ENCODE measurements at places on chromosomes 3 and 15.
A peak's percentile ranks its signal among the peaks of the same experiment; 100 is the strongest.

GRCh38 chr3:110910346-110910955, 161.2 kb upstream of the NECTIN3 start:
- no peak for DNase-seq

GRCh38 chr3:129020691-129021090, 19.6 kb downstream of the EFCC1 start:
- DNase-seq, result no peak

- no peak for DNase-seq
Observed at GRCh38 chr3:89851974-89852621, 744.7 kb downstream of the EPHA3 start.

DNA sequence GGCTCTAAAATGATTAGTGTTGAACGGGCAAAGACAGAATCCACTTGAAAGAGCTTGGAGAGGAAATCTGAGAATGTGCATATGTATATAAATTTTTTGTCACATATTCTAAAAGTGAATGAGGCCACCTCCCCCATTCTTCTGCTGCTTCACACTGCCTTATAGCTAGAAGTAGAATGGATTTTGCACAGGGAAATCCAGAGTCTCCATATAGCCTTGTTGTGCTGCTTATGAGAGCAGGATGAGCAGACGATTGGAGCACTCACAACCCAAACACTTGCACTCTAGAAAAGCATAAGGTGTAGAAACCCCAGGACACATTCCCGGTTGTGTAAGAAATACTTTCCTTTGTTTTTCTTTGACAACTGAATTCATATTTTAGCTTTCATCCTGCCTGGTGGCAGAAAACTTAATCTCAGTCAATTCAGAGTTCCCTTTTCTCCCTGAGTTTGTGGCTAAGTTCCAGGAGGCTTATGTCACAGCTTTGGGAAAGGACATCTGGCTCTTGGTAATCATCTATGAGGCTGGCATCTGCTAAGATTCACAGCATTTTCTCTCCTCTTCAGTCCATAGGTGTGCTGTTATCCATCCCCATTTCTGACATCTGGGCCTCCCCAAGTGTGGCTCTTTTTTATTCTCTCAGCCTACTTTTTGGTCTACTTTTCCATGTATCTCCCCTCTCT, 188.4 kb upstream of the PFN2 start:
- DNase-seq, result no peak

DNA sequence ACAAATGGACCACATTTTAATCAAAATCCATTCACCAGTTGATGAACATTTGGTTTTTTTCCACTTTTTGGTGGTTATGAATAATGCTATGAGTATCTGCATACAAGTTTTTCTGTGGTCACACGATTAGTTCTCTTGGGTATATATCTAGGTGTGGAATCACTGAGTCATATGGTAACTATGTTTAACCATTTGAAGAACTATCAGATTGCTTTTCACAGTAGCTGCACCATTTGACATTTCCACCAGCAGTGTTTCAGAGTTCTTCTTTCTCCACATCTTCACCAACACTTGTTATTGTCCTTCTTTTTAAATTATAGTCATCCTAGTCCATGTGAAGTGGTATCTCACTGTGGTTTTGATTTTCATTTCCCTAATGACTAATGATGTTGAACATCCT, 33.3 kb upstream of the ATG7 start:
- peak; percentile 20 for DNase-seq

DNA sequence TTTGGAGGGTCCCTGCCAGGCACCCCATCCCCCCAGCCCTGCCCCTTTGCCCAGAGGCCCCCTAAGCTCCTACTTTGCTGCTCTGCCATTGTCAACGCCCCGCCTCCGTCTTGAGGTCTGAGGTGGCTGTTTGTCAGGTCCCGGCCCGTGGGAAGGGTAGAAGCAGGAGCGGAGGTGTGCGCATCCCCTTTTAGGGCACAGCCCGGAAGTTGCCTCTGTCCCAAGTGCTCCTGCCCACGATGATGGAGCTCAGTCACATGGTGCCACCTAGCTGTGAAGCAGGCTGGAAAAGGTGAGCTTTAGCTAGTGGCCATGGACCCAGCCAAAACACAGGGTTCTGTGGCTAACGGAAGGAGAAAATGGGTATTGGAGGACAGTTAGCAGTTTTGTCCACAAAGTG, 28.5 kb upstream of the LCTL start:
- no peak for DNase-seq

- peak; percentile 80 for DNase-seq
Observed at GRCh38 chr3:28915741-28916500, 364.9 kb upstream of the RBMS3 start.

DNA sequence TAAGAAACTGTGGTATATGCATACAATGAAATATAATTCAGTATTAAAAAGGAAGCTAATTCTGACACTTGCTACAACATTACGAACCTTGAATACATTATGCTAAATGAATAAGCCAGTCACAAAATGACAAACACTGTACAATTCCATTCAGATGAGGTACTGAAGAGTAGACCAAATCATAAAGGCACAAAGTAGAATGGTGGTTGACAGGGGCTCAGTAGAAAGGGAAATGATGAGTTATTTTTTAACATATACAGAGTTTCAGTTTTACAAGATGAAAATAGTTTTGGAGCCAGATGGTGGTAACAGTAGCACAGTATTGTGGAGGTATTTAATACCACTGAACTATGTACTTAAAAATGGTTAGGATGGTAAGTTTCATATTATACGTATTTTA, 254.6 kb upstream of the RBMS3 start:
- DNase-seq, result no peak

DNA sequence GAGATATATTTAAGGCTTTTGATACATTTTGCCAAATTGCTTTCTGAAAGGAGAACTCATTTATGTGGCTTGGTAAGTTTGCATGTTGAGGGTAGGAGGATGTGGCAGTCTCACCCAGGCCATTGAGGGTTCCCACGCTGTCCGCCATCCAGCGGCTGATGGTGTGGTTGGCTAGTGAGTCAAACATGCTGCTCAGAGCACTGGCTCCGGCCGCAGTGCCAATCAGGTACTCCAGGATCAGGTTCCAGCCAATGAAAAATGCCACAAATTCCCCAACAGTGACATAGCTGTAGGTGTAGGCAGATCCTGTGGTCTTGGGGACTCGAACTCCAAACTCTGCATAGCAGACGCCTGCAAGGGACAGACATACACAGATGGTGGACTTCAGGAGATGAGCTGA, 82.3 kb downstream of the CLDN11 start:
- DNase-seq, result no peak

GRCh38 chr3:127287840-127288239, at the start of gene PRR20G:
TSS of gene PRR20G (minus strand) at chr3:127288046. CDS start at chr3:127287365, 681 bp downstream.
- DNase-seq, result no peak

- no peak for DNase-seq
Observed at GRCh38 chr3:66907136-66907535, 91.0 kb upstream of the KBTBD8 start.

- DNase-seq, result no peak
Observed at GRCh38 chr15:33915571-33916407, 52.5 kb upstream of the CHRM5 start.

DNA sequence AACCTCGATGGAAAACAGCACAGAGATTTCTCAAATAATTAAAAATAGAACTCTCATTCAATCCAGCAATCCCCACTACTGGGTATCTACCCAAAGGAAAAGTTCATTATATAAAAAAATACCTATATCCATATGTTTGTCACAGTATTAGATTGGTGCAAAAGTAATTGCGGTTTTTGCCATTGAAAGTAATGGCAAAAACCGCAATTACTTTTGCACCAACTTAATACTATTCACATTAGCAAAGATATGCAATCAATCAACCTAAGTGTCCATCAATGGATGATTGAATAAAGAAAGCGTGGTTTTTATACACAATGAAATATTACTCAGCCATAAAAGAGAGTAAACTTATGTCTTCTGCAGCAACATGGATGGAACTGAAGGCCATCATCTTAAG, 12.2 kb upstream of the CCDC54 start:
- no peak for DNase-seq

DNA sequence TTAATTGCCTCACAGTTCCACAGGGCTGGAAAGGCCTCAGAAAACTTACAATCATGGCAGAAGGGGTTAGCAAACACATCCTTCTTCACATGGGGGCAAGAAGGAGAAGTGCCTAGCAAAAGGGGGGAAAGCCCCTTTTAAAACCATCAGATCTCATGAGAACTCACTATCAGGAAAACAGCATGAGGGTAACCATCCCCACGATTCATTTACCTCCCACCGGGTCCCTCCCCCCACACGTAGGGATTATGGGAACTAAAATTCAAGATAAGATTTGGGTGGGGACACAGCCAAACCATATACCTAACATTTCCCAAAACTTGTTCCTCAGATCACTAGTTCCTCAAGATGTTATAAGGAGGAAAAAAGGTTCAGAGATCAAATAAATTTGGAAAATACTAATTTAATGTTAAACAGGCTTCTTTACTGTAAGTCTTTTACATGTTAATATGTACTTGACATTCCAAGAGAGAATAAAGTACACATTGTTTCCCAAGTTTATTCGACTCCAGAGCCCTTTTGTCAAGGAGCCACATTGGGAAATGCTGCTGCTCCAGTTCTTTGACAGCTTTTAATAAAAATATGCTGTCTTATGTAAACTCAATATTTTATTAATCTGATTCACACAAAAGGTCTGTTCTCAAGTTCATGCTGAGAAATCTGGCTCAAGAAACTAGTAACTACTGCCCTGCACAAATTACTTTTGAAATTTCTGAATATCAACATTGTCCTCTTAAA, 17.8 kb downstream of the HERC1 start:
- DNase-seq, result no peak

GRCh38 chr3:17840651-17841050, 98.2 kb upstream of the TBC1D5 start:
- DNase-seq, result no peak

- no peak for DNase-seq
Observed at GRCh38 chr3:78912687-78913086, 855.1 kb downstream of the ROBO1 start.

- no peak for DNase-seq
Observed at GRCh38 chr3:108100906-108101660, 10.3 kb upstream of the CD47 start.

DNA sequence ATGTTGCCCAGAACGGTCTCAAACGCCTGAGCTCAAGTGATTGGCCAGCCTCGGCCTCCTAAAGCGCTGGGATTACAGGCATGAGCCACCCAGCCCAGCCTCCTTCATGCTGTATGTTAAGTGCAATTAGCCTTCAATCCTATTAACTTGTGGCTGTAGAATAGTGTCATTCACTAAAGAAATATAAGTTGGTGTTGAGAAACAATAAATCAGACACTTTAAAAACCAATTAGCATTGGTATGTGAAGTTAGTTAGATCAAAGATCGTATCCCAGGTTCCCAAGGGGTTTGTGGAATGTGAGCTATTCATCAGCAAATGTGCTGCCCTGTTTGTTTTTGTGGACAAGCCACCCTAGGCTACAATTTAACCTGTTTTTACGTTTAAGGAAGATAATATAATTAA, 11.0 kb upstream of the PIK3CB start:
- DNase-seq, result no peak

DNA sequence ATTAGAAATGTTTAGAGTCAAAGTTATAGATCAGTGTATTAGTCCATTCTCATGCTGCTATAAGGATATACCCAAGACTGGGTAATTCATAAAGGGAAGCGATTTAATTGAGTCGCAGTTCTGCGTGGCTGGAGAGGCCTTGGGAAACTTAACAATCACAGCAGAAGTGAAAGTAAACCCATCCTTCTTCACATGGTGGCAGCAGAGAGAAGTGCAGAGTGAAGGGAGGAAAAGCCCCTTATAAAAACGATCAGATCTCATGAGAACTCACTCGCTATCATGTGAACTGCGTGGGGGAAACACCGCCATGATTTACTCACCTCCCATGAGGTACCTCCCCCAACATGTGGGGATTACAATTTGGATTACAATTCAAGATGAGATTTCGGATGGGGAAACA, 871.5 kb downstream of the DIPK2A start:
- no peak for DNase-seq

GRCh38 chr15:82832601-82833361, 23.4 kb downstream of the WHAMM start:
- DNase-seq, result peak; percentile 45

GRCh38 chr3:162970292-162970691, 1473.7 kb downstream of the OTOL1 start:
- no peak for DNase-seq

GRCh38 chr15:29849716-29850115, 27.4 kb upstream of the TJP1 start:
- DNase-seq, result no peak

GRCh38 chr3:48990636-48991469, 812 bp downstream of the P4HTM start:
- peak; percentile 52 for DNase-seq

GRCh38 chr3:107456501-107456900, 66.3 kb upstream of the BBX start:
- no peak for DNase-seq

GRCh38 chr15:41493902-41494189, 172 bp downstream of the ITPKA start:
- no peak for DNase-seq

GRCh38 chr3:13783476-13783875, 96.4 kb downstream of the WNT7A start:
- DNase-seq, result no peak

DNA sequence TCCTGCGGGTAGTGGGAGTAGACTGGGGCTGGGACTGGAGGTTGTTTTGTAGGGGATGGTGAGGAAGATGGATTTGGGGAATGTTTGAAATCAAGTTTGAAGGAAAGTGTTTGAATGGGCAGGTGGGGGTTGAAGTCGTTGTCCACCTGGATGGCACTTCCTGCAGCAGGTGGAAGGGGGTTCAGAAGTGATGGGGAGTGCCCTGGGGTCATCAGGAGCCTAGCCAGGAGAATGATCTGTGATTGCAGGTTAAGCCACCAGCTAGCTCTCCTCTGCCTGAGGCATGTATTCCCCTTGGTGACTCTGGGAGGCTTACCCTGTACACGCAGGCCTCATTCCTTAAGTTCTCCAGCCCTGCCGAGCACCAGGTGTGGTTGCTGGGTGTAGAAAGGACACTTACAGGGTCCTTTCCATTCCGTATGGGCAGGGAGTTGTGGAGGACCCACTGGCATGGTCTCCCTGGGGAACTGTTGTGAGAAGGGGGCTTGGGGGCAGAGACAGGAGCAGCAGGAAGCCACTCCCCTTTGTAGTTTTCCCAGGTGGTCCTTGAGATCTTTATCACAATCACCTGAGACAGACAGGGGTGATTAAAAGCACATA, 19.9 kb upstream of the EXOG start:
- DNase-seq, result no peak

- DNase-seq, result no peak
Observed at GRCh38 chr3:120765830-120766493, 23.4 kb downstream of the GTF2E1 start.

GRCh38 chr3:181384970-181385369, 326.8 kb upstream of the SOX2 start:
- no peak for DNase-seq

- no peak for DNase-seq
Observed at GRCh38 chr15:77032647-77033416, 37.9 kb downstream of the PSTPIP1 start.
